Calu3 (cell line): ENCODE measurements at places on chromosomes 6 and 20.
A peak's percentile ranks its signal among the peaks of the same experiment; 100 is the strongest.

DNA sequence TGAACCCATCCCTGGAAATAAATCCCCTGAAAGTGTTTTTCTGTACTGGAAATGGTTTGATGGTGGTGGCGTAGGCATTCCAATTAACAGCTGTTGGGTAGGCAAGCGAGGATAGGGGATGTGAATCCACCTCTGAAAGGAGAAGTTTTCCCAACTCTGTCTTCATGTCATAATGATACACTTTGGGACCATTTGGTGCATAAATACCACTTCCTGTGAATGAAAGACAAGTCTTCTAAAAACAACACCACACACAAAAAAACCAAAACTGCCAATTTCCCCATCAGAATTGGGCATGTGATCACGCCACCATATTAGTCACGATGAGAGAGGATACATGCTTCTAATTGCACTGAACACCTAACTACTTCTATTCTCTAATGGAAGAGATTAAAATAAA, 6.4 kb downstream of the VNN2 start:
- DNase-seq: no peak

- DNase-seq: no peak
Observed at GRCh38 chr6:129672881-129673631, 36.9 kb downstream of the ARHGAP18 start.

- no peak for DNase-seq
Observed at GRCh38 chr6:130744576-130745366, 82.4 kb upstream of the SMLR1 start.

DNA sequence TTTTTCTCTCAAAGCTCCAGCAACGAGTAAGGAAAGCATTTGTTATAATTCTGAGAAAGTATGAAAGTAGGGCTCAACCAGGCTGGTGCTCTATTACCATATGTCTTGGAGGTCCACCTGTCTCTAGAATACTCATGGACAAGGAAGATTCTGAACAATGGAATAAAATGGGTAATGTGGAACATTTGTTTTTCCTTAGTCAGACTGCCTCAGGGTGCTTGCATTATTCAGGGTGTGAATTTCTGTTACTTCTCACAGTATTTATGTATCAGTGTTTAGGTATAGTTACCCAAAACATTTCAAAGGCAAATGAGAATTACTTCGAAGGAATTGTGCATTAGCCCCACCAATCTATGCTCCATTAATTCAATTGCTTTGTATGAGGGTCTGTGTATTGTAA, 586.2 kb upstream of the CITED2 start:
- no peak for DNase-seq

DNA sequence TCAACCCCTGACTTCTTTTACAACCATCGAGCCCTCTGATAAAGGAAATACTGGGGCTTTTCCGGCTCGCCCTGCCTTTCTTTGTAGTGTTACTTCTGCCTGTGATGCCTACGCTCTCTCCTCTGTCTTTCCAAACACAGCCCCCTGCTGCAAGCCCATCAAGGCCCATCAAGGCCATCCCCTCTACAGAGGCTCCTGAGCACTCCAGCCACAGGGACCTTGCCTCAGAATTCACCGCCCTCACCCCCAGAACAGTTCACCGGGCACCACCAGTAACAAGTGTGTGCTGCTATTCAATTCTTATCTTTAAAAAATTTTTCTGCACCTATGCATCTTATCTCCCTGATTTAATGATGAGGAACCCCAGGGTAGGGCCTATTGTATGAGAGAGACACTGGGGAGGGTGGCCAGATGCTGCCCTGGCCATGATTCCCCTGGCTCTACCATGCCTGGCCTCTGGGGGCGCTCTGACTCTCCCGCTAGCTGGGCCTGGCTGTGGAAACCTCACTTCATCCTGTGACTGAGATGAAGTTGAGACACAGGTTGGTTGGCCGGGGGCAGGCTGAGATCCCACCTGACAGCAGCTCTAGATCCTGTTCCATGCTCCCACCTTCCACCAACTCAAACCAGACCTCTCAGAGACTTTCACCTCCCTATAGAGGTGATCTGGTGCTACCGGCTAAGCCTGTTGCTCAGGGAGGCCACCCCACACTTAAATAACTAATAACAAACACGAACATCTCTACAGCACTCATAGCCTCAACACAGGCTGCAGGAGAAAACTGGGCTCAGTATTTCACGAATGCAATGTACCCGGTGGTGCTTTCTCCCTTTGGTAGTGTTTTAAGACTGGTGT, 19.2 kb upstream of the GLP1R start:
- peak; percentile 81 for DNase-seq

DNA sequence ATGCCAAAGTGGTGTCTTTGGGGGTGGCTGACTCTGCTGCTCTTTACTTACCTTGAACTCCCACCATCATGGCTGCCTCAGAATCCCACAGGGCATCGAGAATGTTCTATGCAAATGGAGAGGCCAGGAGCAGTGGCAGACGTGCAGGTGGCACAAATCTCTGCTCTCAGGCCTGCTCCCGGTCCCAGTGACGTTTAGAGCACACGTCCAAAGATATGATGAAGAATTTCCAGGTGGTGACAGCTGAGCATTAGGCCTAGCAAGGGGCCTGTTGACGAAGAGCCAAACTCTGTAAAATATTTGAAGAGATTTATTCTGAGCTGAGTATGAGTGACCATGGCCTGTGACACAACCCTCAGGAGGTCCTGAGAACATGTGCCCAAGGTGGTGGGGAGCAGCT, 19.0 kb upstream of the UNC93A start:
- DNase-seq: no peak

DNA sequence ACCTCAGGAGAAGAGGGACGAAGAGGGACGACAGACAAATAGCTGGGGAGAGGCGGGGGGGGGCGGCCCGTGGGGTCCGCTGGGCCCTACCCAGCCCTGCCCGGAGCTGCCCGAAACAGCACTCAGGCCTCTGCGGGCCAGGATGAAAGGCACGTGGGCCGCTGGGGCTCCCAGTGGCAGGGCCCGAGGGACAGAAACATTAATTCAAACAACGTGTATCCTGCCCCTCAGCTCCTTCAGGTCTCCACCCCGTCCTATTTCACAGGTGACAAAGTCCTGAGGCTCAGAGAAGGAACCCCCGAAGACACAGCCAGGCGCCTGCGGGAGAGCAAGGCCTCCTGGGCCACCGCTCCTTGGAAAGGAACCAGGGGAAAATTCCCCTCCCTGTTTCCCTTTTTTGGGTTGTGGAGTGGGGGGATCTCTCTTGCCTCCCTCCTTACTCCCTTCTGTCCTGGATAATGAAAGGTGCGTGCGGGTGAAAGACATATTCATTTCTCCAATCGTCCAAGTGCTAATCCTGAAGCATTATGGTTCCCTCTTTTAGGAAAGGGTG, 93.3 kb downstream of the RNASET2 start:
- no peak for DNase-seq

DNA sequence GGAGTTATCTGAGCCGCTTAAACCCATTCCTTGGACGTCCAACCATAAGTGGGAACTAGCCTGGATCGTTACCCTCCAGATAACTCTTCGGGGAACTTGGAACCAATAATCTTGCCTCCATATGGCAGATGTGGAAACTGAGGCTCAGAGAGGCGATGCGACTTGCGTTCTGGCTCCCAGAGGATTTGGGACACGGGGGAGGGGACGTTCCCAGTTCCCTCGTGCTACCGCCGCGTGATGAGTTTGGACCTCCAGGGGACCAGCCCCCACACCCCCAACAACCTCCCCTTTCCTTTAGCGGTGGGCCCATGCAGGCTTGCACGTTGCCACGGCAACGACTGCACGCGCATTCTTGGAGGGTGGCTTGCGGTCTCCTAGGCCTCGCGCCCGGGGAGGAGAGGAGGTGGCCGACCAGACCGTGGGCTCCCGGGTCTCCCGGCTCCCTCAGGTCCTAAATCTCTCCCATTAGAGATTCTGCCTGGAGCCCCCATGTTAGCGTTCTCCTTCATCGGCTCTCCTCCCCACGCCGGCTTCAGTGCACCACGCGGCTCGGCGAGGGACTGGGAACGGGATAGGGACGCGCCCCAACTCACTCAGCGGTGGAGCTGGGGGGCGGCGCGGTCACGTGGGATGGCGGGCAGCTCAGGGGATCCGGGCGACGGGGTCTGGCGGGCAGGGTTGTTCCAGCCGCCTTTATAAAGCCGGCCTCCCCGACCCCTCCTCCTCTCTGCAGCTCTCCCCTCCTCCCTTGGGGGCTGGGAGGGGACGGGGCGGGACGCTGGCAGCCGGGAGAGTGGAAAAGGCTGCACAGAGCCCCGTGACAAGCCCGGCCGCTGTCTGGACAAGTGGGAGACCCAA, at the start of gene PLTP:
Gene PLTP (minus strand): TSS at position 670 of the 858 bp plus-strand sequence. CDS start 703 bp downstream, outside the sequence.
- DNase-seq: peak; percentile 28

DNA sequence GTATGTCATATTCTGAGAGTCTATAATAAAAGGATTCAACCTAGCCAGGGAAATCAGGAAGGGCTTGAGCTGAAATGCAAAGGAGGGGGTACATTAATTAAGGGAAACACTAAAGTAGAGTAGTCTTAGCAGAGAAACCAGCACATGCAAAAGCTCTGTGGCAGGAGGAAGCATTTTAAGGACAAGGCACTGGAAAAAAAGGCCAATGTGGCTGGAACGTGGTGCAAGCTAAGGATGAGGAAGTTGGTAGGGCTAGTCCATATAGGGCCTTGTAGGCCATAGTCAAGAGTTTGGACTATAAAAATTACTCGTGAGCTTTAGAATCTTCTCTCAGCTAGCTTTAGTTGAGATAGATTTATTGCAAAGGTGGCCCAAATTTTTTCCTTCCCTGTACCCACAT, 75.2 kb upstream of the TOP1 start:
- DNase-seq: no peak

DNA sequence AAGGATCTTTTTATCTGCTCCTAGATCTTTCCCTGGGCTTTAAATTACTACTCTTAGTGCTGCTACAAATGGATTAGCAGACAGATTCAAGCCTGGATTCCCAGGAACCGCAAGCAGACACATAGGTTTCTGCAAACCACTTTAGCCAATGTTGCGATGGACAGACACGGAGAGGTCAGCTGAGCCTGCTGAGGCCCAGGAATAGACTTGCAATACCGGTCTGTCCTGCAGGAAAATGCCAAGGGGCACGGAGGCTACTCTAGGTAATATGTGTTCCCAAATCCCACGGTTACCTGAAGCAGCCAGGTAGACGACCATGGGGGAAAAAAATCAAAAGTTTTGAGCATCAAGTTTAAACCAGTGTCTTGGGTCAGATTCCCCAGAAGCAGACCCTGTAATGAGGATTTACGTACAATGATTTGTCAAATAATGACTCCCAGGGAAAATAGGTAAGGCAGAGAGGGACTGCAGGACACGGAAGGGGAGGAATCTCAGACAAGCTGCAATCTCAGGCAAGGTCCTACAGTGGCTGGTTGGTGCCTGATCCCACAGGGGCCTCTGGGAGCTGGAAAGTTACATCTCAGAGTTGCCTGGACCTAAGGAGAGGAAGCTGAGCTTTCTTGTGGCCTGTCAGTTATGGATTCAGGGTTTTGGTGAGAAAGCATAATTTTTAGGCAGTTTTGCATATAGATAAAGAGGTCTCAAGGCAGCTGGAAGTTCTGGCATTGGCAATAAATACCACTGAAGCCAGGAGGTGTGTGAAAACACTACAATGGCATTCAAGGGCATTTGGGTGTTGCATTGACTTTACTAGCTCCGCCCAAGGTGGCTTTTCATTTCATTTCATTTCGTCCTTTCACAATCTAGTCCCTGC, 12.5 kb downstream of the OTOR start:
- DNase-seq: peak; percentile 10

DNA sequence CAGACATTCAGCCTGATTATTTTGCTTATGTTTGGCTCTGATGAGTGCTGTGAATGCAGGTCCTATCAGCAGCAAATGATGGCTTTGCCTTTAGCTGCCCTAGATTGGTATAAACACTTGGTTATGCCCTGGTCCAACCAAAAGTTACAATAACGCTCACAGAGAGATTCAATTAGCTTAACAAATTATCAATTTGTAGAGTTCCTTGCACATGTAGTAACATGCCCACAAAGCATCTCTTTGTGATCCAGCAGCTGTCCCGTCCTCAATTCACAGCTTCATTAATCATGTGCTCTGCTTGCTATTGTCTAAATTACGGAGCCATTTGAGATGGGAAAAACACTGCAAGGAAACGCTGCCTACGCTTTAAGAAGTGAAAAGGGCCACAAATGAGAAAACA, 457.9 kb downstream of the HDGFL1 start:
- DNase-seq: no peak

DNA sequence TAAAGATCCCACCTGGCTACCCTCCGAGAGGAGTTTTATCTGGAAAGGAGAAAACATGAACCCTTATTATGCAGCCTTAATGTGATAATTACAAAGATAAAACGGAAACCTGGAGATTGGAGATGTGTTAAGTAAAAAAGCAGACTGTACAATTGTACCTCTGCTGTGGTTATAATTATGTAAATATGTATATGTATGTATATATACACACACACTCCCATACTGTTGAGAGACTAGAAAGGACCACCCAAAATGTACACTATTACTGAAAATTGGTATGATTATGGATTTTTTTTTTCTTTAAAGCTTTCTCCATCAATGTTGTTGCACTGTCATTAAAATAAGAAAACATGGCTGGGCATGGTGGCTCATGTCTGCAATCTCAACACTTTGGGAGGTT, 72.1 kb upstream of the BCLAF1 start:
- DNase-seq: no peak

DNA sequence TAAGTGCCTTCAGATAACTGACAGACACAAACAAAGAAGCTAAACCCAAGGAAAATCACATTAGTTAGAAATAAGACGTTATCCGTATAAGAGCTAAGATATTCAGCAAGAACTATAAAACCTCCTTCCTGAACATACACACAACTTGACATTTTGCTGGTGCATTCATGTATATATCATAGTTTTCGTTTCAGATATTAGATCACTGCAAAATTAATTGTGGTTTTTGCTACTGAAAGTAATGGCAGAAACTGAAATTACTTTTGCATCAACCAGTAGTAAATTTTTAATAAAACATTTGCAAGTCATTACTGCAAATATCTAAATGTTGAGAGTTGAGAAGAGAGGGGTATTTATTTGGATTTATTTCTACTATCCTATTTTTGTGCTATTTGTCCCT, 26.1 kb upstream of the KCNQ5 start:
- no peak for DNase-seq

GRCh38 chr20:35917077-35917476, 37.2 kb downstream of the SCAND1 start:
- DNase-seq: no peak

DNA sequence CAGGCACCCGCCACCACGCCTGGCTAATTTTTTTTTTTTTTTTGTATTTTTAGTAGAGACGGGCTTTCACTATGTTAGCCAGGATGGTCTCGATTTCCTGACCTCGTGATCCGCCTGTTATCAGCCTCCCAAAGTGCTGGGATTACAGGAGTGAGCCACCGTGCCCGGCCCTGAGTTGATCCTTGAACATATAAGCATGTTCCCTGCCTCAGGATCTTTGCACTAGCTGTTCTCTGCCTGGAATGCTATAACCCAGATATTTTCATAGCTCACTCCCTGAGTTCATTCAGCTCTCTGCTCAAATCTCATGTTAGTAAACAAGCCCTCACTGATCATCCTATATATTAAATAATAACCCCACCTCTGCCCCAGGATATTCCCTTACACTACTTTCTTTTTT, 9.0 kb upstream of the DLK2 start:
- no peak for DNase-seq

GRCh38 chr6:22248513-22249308, 48.1 kb downstream of the PRL start:
- DNase-seq: peak; percentile 41

GRCh38 chr6:1817033-1817761, 207.5 kb downstream of the FOXC1 start:
- DNase-seq: no peak

GRCh38 chr20:37602634-37603033, 75.0 kb upstream of the BLCAP start:
- no peak for DNase-seq

- DNase-seq: no peak
Observed at GRCh38 chr6:127460465-127460864, 1.3 kb upstream of the KIAA0408 start.

GRCh38 chr20:13800728-13801134, 15.9 kb downstream of the NDUFAF5 start:
- DNase-seq: no peak
